Endothelial cell (in vitro differentiated cells): ENCODE measurements at places on chromosomes 7 and 10.

GRCh38 chr7:52775876-52776275, 259.6 kb upstream of the POM121L12 start:
- no peak overlapping the region for H3K4me3 ChIP-seq
- H3K4me1 ChIP-seq, result no peaks in the 10 kb centered on the region
- DNase-seq, result no peak
- no peak overlapping the region for H3K27ac ChIP-seq

DNA sequence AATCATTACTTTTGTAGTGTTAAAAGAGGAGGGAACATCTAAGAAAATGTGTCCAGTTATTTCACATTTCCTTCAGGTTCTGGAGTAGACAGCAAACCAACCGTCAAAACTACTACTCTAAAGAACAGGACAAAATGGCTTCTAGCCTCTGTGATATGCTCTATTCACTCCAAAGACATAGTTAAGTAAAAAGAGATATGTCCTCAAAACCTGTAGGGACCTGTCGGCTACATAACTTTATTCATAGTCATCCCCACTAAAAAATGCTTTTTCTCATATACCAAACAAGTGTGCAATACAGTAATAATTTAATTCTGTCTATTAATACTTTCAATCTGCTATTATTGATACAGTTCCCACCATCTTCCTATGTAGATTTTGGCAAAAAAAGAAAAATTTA, 642.8 kb upstream of the LRRTM3 start:
- H3K27me3 ChIP-seq, result no peaks in the 10 kb centered on the region
- H3K27ac ChIP-seq, result no peak overlapping the region
- no peaks in the 10 kb centered on the region for H3K4me1 ChIP-seq
- H3K36me3 ChIP-seq, result no peaks in the 10 kb centered on the region

GRCh38 chr10:42938351-42938750, 138.5 kb upstream of the RET start:
- DNase-seq, result no peak
- H3K27me3 ChIP-seq, result peaks cover 25% of the 10 kb centered on the region
- peak overlapping the region; percentile 27 for H3K27ac ChIP-seq
- H3K4me1 ChIP-seq, result peaks cover 2% of the 10 kb centered on the region

DNA sequence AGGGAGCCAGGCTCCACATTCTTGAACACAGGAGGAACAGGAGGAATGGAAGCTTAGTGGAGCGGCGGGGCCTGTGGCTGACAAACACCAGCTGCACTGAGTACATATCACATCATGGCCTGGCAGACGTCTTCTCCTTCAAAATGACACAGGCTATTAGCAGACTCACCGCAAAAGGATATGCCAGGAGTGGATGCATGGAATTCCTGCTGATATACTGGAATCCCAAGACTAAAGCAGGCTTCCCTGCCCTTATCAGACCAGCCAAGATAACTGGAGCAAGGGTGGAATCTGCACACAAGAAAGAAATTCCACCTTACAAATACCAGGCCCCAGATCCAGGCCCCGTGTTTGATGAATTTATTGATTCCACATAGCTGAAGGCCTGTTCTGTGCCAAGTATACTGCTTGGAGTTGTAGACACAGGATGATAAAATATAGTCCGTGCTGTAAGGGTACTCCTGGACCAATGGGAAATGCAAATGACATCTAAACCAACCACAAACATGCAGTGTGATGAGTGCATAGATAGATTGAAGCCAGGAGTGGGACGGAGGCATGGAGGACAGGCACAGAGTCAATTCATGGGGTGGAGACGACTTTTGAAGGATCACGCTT, 480.5 kb upstream of the ZMIZ1 start:
- H3K27me3 ChIP-seq, result peaks cover 3% of the 10 kb centered on the region
- H3K27ac ChIP-seq, result no peak overlapping the region
- no peaks in the 10 kb centered on the region for H3K36me3 ChIP-seq
- H3K4me3 ChIP-seq, result no peak overlapping the region
- H3K4me1 ChIP-seq, result no peaks in the 10 kb centered on the region

DNA sequence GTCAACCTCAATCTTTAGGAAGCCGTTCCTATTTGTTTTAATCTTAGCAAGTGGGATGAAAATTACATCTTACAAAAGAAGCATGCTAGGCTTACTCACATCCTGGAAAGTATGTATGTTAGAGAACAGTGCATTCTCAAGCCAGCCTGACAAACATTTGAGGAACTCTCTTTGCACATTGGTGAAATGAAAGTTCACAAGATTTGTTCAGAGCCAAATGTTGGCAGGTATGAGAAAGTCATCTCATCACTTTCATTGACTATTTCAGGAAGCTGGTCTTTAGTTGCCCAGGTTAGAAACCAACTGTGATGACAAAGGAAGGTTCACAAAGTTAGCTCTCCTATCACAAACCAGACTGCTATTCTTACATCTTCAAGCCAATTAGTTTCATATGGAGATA, 57.1 kb downstream of the ABCB1 start:
- no peak for DNase-seq
- H3K4me1 ChIP-seq, result peaks cover 2% of the 10 kb centered on the region
- H3K4me3 ChIP-seq, result no peak overlapping the region
- no peak overlapping the region for H3K27ac ChIP-seq
- peaks cover 1% of the 10 kb centered on the region for H3K27me3 ChIP-seq

DNA sequence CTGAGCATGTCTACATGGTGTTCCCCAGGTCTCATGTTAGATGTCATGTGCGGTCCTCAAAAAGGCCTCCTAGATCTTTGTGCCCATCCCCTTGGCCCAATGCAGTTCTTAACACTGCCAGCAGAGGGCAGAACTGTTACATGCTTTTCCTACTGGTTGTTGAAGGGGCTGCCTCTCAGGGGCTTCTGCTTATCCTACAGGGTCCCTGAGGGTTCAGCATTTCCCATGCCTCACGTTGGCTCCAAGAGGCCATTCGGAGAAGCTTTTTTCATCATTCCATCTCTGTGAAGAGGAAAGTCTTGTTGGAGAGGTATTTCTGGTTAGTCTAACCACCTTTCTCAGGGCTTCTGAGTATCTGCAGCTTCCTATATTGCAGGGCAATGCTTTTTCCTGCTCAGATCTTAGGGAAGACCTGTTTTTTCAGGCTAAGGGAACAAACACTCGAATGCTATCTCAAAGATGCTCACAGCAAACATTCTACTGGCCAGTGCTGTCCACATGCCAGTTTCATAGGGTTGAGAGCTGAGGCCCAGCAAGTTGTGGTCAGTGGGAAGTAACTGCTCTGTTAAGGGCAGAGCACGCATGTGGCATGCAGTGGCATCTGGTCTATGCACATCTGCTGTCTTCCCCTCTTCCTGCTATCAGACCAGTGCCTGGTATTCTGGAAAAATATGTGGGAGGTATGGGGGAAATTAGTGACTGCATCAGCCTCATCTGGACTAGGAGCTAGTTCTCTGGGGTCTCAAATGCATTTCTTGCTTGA, 31.5 kb downstream of the MBL2 start:
- H3K4me3 ChIP-seq, result no peak overlapping the region
- peaks cover 2% of the 10 kb centered on the region for H3K27me3 ChIP-seq
- no peaks in the 10 kb centered on the region for H3K4me1 ChIP-seq
- H3K36me3 ChIP-seq, result no peaks in the 10 kb centered on the region

- peak overlapping the region; percentile 58 for H3K27ac ChIP-seq
- no peak for DNase-seq
- peaks cover 39% of the 10 kb centered on the region for H3K4me1 ChIP-seq
- no peaks in the 10 kb centered on the region for H3K36me3 ChIP-seq
- H3K4me3 ChIP-seq, result peak overlapping the region; percentile 52
Measured at GRCh38 chr10:13894412-13895093, 307.8 kb downstream of the PRPF18 start.

- H3K27ac ChIP-seq, result no peak overlapping the region
- no peak overlapping the region for H3K4me3 ChIP-seq
- DNase-seq, result no peak
Measured at GRCh38 chr7:86956567-86956966, 102.9 kb downstream of the ELAPOR2 start.

GRCh38 chr10:132370426-132371340, 26.3 kb upstream of the PWWP2B start:
- H3K4me3 ChIP-seq, result no peak overlapping the region
- peaks cover 18% of the 10 kb centered on the region for H3K4me1 ChIP-seq
- peaks cover 13% of the 10 kb centered on the region for H3K36me3 ChIP-seq
- no peak overlapping the region for H3K27ac ChIP-seq

- no peak overlapping the region for H3K4me3 ChIP-seq
- no peak overlapping the region for H3K27ac ChIP-seq
- H3K4me1 ChIP-seq, result peaks cover 29% of the 10 kb centered on the region
- no peak for DNase-seq
- peaks cover 2% of the 10 kb centered on the region for H3K27me3 ChIP-seq
- H3K36me3 ChIP-seq, result no peaks in the 10 kb centered on the region
Measured at GRCh38 chr7:139739863-139740597, 37.8 kb downstream of the HIPK2 start.

- no peak for DNase-seq
- peaks cover 22% of the 10 kb centered on the region for H3K36me3 ChIP-seq
- peaks cover 40% of the 10 kb centered on the region for H3K4me1 ChIP-seq
- H3K27me3 ChIP-seq, result peaks cover 12% of the 10 kb centered on the region
Measured at GRCh38 chr10:132332433-132332754, 401 bp downstream of the LRRC27 start.

- peak; percentile 64 for DNase-seq
- H3K4me3 ChIP-seq, result peak overlapping the region; percentile 7
- peak overlapping the region; percentile 79 for H3K27ac ChIP-seq
- H3K36me3 ChIP-seq, result no peaks in the 10 kb centered on the region
Measured at GRCh38 chr10:16891375-16892313, 74.4 kb upstream of the RSU1 start.

GRCh38 chr10:119516381-119517234, 25.9 kb downstream of the RGS10 start:
- no peak overlapping the region for H3K4me3 ChIP-seq
- H3K36me3 ChIP-seq, result peaks cover 3% of the 10 kb centered on the region
- no peak overlapping the region for H3K27ac ChIP-seq

DNA sequence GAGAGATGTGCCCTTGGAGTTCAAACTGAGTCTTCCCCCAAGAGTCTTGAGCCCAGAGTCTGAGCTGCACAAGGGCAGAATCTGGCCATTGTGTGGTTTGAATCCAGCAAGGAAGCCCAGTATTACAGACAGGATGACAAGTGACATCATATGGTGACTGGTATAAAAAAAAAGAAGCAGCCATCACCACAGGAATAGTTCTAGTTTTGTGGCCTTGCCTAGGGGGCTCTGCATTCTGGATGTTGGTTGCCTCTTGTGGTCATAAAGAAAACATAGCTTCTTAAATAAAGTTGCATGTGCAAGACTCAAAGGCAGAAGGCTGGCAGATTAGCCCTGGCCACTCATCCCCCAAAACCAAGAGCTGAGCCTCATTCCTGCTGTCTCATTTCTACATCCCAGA, 16.8 kb upstream of the LRRC72 start:
- no peak for DNase-seq
- no peaks in the 10 kb centered on the region for H3K36me3 ChIP-seq
- no peaks in the 10 kb centered on the region for H3K27me3 ChIP-seq

GRCh38 chr7:91316426-91316825, 52.2 kb downstream of the FZD1 start:
- no peaks in the 10 kb centered on the region for H3K4me1 ChIP-seq
- no peak overlapping the region for H3K27ac ChIP-seq
- H3K27me3 ChIP-seq, result no peaks in the 10 kb centered on the region
- H3K36me3 ChIP-seq, result no peaks in the 10 kb centered on the region
- DNase-seq, result no peak
- no peak overlapping the region for H3K4me3 ChIP-seq

DNA sequence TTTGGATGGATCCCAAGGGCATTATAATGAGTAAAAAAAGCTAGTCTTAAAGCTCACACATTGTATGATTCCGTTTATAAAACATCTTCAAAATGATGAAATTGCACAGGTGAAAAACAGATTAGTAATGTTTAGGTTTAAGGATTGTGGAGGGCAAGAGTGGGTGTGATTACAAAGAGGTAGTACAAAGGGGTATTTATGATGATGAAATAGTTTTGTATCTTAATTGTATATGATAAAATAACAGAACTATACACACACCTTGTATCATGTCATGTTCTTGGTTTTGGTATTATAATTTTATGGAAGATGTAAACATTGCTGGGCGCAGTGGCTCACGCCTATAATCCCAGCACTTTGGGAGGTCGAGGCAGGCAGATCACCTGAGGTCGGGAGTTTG, 2.8 kb upstream of the SSC4D start:
- no peak overlapping the region for H3K27ac ChIP-seq
- no peak for DNase-seq
- peaks cover 9% of the 10 kb centered on the region for H3K4me1 ChIP-seq
- H3K27me3 ChIP-seq, result peaks cover 2% of the 10 kb centered on the region
- no peaks in the 10 kb centered on the region for H3K36me3 ChIP-seq

GRCh38 chr10:84429926-84430520, 101.6 kb downstream of the CCSER2 start:
- peaks cover 1% of the 10 kb centered on the region for H3K4me1 ChIP-seq
- no peak overlapping the region for H3K4me3 ChIP-seq
- DNase-seq, result peak; percentile 70

GRCh38 chr7:133064082-133064820, 17.6 kb downstream of the CHCHD3 start:
- H3K4me1 ChIP-seq, result peaks cover 20% of the 10 kb centered on the region
- no peaks in the 10 kb centered on the region for H3K27me3 ChIP-seq
- H3K36me3 ChIP-seq, result peaks cover 5% of the 10 kb centered on the region
- H3K27ac ChIP-seq, result peak overlapping the region; percentile 32
- no peak for DNase-seq
- no peak overlapping the region for H3K4me3 ChIP-seq

DNA sequence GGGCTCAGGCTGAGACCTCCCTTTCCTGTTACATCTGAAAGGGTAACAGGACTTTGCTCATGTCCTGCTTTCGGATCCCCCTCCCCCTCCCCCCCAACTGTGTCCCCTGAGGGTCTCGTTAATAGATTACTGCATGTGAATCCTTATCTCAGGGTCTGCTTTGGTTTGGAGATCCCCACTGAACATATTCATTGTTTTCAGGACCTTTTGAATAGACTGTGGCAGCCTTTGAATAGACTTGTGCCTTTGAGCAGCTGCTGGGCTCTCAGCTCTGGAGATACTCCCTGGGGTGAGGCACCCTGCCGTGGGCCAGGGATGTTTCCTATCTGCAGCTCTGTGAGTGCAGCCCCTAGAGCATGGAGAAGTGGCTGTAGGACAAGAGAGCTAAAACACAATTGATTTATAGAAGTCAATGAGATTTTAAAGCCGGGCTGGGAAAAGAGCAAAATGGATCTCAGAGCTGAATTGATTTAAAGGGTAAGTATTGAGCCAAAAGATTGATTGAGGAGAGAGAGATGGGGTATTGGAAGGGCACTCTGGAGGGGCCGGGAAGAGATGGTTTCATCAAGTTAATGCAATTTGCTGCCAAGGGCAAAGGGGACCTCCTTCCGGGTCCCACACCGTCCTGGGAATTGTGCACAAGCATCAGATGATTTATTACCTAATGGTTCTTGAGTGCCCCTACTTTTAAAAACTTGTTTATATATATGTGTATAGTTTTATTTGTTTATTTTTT, 9.9 kb downstream of the ARHGAP22 start:
- peaks cover 1% of the 10 kb centered on the region for H3K27me3 ChIP-seq
- no peak overlapping the region for H3K27ac ChIP-seq
- H3K4me1 ChIP-seq, result peaks cover 3% of the 10 kb centered on the region
- DNase-seq, result no peak
- H3K4me3 ChIP-seq, result no peak overlapping the region
- no peaks in the 10 kb centered on the region for H3K36me3 ChIP-seq
